Inflammatory macrophage treated with lipopolysaccharide for 4 hours (primary cell): ENCODE measurements at places on chromosomes 4 and X.

GRCh38 chr4:55625835-55626234, 10.3 kb downstream of the NMU start:
- no peak for DNase-seq

- no peak for DNase-seq
Measured at GRCh38 chr4:155008389-155008788, 200.0 kb upstream of the NPY2R start.

DNA sequence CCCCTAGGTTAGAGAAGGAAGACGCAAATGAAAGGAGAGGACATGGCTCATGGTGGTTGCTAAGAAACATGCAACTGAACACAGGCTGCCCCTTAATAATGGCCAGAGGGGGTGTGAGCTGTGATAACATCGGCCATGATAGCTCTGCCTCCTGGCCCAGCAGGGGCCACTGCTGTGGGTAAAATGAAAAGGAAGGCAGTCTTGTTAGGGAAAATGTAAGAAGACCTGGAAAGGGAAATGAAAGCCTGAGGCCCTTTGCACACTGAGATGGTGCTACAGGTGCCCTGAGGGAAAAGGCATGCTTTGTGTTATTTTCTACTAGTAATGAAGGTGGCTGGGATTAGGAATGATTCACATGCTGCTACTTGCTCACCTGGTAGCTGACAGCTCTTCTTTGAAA, 123.6 kb upstream of the MID1 start:
- no peak for DNase-seq

DNA sequence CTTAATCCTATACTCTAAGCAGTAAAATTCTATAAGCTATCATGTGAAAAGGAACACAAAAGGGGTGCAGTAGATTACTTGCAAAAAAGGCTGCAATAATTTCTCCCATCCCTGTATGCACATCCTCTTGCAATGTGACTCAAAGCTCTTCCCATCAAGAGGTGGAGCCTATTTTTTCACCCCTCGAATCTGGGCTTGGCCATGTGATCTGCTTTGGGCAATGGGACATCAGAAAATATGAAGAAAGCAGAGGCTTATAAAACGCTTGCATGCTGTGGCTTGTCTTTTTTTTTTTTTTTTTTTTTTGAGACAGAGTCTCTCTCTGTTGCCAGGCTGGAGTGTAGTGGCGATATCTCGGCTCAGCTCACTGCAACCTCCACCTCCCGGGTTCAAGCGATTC, 33.0 kb downstream of the GEMIN8 start:
- no peak for DNase-seq

DNA sequence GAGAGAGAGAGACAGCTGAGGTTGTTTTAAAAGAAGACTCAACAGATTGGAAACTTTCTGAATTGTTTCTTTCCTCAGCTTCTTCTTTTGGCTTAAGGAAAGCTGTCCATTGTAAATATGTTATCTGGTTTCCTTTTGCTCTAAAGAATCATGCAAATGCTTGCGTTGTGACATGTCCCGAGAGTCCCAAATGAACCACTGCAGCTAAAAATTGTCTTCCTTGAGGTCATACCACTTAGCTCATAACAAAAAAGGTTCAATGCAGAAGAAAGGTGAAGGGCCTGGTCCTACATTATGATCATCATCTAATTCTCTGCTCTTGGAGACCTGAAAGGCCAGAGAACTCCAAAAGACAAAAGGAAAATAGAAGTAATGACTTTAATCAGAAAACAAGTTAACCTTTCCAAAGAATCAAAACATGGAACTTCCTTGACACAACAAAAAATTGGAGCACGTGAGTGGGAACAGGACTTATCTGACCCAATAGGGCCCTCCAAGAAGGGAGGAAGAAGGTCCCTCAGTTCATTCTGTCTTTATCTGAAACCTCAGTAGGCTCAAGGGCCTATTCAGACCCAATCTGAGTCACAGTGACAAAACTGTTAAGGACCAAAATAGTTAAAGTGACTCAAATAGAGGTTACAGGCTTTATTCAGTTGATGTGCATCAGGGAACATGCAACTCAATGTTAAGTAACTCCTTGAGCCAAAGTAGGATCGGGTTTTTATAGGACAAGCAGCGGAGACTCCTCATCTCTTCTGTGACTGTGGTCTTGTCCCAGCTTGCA, 14.7 kb upstream of the VSIG1 start:
- no peak for DNase-seq

GRCh38 chrX:115233497-115234455, at the start of gene LRCH2:
Gene LRCH2 (minus strand): TSS chrX:115234096. CDS start chrX:115234041, 55 bp downstream.
- DNase-seq = no peak

DNA sequence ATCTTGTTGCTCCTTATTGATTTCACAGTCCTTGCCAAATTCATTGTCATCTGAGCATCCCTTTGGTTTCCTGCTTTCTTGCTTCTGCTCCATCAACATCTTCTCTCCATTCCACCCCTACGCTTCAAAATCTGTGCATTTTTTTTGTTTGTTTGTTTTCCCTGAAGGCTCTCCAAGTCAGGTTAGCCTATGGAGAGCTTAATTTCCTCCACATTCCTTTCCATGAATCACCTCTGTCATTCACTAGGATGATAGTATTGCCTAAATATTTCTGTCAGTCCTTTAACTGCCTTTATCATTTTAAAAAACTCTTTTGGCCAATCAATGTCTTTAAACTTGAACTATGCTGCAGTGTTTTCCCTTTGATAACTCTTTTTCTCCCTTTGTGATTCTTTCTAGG, 67.7 kb downstream of the PPARGC1A start:
- no peak for DNase-seq

- no peak for DNase-seq
Measured at GRCh38 chr4:144575181-144575580, 70.8 kb upstream of the HHIP start.

DNA sequence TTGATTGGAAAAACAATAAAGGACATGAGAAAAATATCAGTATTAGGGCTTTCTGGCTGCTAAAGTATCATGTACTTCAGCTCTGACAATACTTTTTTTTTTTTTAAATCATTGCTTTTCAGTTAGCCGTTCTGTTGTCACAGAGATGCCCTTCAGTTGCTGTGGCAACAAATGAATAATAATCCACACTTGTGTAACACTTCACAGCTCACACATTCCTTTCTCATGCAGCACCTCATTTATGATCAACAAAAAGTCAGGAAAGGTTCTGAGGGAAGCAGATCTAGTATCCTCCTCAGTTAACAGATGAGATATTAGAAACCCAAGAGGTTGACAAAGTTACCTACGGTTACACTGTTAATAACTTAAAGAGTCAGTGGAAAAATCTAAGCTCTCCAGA, 444.2 kb upstream of the SLIT2 start:
- DNase-seq = no peak

- DNase-seq = peak; percentile 37
Measured at GRCh38 chr4:124111922-124112321, 600.6 kb downstream of the ANKRD50 start.

- no peak for DNase-seq
Measured at GRCh38 chrX:8639949-8640475, 91.9 kb downstream of the ANOS1 start.

GRCh38 chrX:122091571-122091970, 1044.2 kb downstream of the GLUD2 start:
- DNase-seq = no peak

DNA sequence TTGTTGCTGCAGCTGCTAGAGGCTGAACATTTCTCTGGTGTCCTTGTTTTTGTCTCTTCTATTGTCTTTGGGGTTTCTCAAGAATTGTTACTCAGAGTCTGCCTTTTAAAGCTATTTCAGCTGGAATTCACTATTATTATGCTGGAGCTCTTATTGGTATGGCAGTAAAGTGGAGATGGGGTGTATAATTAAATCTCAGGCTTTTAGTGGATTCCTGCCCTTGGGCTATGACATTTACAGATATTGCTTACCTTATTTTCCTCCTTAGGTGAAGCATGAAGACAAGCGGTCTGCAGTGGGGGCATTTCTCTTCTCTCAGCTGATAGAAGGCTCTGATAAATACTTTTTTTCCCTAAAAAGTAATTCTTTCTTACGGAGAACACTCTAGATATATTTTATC, 1656.6 kb upstream of the IGFBP7 start:
- no peak for DNase-seq

DNA sequence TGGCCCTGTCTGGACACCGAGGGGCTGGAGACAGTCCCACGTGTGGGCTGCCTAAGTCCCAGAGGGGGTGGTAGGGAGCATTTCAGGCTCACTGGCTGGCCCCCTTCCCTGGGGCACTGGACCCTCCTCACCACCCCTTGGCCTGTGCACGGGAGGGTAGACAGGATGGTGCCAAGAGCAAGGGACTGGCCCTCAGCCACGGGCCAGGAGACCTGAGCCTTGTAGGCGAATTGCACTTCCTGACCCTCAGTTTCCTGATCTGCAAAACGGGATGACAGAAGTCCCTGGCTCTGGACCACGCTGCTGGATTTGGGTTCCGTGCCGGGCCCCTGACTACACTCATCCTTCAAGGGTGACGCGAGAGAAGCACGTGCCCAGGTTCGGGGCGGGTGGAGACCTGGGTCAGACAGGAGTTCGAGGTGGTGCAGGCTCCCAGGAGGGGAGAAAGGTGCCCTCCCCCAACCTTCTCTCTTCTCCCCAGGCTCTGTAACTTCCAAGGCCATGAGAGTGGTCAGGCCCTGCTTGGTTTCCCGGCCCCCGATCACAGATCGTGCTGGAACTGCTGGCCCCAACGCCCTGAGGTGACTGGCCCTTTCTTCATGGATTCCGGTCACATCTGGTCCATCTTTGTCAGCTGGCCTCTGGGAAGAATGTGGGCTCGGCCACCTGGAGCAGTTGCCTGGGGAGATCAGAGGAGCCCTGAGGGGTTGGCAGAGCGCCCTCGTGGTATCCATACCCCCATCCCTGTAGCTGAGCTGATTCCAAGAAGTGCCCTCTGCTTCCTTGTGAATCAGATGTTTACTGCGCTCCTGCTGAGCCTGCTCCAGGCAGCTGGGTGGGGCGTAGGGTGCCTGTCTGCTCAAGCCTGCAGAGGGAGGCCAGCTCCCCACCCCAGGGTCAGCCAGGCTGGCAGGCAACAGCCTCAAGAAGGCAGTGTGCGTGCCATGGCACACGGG, 3.3 kb downstream of the SH3BP2 start:
- no peak for DNase-seq

GRCh38 chrX:24149351-24150050, at the start of gene ZFX:
Gene ZFX (plus strand): TSS chrX:24149729. CDS start chrX:24172743, 23,014 bp downstream.
- peak; percentile 39 for DNase-seq

DNA sequence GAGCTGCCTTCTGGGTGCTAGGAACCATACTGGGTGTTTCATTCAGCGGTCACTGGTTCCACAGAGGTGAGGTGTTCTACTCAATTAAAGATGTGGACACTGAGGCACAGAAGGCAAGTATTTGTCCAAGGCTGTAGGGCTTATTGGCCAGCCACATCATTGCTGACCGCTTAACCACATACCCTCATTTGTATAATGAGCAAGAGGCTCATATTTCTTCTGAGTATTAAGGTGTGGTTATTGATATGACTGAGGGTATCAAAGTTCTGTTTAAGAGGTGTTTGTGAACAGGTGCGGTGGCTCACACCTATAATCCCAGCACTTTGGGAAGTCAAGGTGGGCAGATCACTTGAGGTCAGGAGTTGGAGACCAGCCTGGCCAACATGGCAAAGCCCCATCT, 14.3 kb downstream of the RNF4 start:
- no peak for DNase-seq

GRCh38 chr4:118102195-118102594, 67.9 kb downstream of the NDST3 start:
- no peak for DNase-seq

GRCh38 chrX:111560801-111561200, 49.4 kb downstream of the SERTM2 start:
- DNase-seq = no peak

GRCh38 chr4:71163317-71163716, 169.9 kb downstream of the DCK start:
- no peak for DNase-seq

DNA sequence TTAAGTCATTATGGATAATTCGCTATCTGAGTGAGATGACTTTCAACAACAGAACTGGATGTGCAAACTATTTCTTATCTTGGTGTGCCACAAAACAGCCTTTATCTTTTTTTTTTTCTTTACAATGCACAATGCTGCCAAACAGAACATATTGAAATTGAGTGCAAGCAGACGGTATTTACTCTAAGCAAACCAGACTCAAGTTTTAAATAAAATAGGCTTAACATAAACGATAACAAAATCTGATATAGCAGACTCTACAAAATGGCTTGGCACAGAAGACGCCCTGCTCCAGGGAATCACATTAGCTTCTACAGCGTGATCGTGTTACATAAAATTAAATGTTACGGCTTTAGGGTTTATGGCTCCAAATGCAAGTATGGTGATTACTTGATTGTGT, 9.6 kb upstream of the STK32B start:
- no peak for DNase-seq

DNA sequence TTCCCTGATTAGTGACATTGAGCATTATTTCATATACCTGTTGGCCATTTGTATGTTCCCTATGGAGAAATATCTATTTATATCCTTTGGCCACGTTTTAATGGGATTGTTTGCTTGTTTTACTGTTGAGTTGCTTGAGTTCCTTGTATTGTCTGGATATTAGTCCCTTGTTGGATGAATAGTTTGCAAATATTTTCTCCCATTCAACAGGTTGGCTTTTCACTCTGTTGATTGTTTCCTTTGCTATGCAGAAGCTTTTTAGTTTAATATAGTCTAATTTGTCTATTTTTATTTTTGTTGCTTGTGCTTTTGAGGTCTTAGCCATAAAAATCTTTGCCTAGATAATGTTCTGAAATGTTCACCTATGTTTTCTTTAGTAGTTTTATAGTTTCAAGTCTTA, 60.2 kb upstream of the HUWE1 start:
- DNase-seq = no peak

- DNase-seq = no peak
Measured at GRCh38 chrX:8721536-8721935, 10.4 kb downstream of the ANOS1 start.

- DNase-seq = no peak
Measured at GRCh38 chr4:101418055-101418454, 70.7 kb upstream of the PPP3CA start.

- DNase-seq = no peak
Measured at GRCh38 chr4:23001478-23001877, 308.7 kb downstream of the GBA3 start.

GRCh38 chr4:122458625-122459024, 2.1 kb upstream of the IL2 start:
- DNase-seq = peak; percentile 77

DNA sequence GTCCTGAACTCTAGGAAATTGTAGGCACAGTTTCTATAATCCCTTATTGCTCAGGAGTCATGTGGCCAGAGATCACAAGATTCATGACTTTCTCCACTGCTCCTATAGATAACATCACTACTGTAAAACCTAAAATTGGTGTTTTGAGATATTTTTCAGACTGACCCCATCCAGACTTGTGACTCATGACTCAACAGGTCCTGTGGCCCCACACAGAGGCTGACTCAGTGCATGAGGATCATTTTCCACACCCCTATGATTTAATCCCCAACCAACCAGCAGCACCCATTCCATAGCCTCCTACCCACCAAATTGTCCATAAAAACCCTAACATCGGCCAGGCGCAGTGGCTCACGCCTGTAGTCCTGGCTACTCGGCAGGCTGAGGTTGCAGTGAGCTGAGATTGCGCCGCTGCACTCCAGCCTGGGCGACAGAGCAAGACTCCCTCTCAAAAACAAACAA, 13.2 kb upstream of the XIAP start:
- peak; percentile 90 for DNase-seq

- no peak for DNase-seq
Measured at GRCh38 chr4:142493255-142494110, 352.6 kb downstream of the INPP4B start.
